ENCODE measurements at places on chromosomes 1 and 21.
A peak's percentile ranks its signal among the peaks of the same experiment; 100 is the strongest.

DNA sequence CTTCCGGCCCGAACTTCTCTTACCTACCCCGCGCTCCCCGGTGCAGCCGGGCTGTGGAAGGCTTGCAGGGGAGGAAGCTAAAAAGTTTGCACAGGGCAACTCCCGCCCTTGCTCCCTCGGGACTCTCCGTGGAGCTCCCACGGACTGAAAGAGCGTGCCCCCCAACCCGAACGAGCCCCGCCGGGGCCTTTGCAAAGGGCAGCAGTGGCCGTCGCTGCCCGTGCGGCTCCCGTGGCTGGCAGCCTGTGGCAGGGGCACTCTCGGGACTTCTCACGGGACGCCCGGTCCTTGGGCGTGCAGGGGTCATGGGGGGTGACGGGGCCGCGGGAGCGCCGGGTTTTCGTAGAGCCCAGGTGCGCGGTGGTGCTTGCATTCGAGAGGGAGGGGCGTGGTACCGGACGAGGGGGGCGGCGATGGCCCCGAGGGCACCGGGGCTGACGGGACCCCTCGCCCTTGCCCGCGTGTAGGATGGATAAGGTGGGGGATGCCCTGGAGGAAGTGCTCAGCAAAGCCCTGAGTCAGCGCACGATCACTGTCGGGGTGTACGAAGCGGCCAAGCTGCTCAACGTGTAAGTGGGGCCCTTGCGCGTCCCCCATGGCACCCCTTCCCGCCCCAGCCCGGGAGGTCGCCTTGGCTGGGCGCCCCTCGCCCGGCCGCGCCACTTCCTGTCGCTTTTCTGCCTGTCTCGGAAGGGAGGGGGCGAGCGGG is 711 bp downstream of the GADD45A start:
- peak; percentile 56 for DNase-seq

DNA sequence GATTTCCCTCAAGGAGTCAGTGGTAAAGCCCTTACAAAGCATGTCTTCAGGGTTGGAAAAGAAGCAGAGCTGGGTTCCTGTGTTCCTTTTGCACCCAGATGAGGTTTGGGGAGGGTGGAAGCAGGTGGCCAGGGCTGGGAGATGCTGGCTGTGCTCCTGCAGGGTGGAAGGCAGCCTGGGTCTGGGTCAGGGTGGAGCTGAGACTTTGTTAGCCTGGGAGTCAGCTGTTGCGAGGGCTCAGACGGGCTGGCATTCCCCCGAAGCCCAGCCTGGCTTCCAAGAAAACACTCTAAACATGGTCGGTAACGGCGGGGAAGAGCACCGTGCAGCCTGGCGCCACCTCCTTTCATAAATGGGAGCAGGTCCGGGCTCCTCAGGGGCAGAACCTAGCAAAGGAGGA is 43.7 kb upstream of the EPS8L3 start:
- no peak for DNase-seq

DNA sequence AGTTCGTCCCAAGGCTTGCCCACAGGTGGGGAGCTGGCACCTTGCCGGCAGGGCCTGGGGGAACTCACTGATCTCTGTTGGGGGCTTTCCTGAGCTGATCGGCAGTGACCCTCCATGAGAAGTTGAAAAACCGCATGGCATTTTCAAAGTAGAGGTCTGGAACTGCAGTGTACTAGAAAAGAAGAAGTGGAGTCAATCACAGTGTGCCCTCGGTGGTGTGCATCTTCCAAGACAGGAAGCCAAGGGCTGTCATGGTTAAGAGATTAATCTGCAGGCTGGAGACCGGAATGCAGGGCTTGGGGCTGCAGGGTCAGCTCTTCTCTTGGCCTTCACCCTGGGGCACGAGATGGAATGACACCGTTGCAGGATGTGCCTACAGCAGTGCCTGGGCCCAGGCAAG is 56.8 kb downstream of the ECE1 start:
- no peak for DNase-seq

- DNase-seq, result no peak
Measured at GRCh38 chr1:209567698-209568175, 15.8 kb upstream of the CAMK1G start.

GRCh38 chr1:205293350-205294074 is 28.0 kb downstream of the NUAK2 start:
- no peak for DNase-seq

- DNase-seq, result no peak
Measured at GRCh38 chr1:42322577-42322976, 12.5 kb downstream of the FOXJ3 start.

DNA sequence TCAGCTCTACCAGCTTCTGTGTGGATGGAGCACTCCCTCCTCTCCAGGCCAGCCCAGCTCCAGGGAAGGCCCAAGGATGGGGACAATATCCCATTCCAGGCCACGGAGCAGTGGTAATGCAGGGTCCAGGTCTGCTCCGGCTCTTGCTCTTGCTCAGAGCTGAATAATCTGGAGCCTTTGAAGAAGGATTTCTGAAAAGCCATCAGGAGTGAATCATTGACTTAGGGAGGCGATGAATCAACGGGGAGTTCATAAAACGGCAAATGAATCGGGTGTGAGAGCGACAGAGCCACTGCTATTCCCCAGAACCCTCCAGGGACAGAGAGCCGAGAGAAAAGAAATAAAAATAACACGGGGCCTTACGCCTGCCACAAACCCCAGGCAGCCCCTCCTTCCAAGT is 7.7 kb downstream of the POU3F1 start:
- no peak for DNase-seq

DNA sequence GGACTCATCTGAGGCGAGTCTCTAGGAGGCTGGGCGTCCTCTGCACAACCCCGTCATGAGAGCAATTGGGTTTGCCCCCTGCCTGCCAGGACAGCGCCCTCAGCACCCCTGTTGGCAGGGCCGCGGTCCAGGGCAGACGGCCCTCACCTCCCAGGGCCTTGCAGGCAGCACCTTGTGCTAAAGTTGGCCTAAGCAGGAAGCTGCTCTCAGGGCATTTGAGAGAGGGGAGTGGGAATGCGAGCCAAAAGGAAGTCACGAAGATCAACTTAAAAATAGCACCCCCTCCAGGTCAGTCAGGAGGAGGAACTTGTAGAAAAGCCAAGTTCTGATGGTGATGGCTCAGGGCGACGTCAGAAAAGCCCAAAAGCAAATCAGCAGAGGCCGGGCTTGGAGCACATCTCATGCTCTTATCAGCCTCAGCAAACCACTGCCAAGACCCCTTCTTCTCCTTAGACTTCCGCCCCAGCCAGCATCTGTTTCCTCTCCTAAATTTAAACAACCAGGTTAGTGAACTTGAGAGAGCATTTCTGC is 12.6 kb upstream of the ADORA3 start:
- no peak for DNase-seq

- DNase-seq, result no peak
Measured at GRCh38 chr1:223374064-223374610, 10.2 kb upstream of the SUSD4 start.

- no peak for DNase-seq
Measured at GRCh38 chr1:218712677-218713076, 367.5 kb downstream of the TGFB2 start.

DNA sequence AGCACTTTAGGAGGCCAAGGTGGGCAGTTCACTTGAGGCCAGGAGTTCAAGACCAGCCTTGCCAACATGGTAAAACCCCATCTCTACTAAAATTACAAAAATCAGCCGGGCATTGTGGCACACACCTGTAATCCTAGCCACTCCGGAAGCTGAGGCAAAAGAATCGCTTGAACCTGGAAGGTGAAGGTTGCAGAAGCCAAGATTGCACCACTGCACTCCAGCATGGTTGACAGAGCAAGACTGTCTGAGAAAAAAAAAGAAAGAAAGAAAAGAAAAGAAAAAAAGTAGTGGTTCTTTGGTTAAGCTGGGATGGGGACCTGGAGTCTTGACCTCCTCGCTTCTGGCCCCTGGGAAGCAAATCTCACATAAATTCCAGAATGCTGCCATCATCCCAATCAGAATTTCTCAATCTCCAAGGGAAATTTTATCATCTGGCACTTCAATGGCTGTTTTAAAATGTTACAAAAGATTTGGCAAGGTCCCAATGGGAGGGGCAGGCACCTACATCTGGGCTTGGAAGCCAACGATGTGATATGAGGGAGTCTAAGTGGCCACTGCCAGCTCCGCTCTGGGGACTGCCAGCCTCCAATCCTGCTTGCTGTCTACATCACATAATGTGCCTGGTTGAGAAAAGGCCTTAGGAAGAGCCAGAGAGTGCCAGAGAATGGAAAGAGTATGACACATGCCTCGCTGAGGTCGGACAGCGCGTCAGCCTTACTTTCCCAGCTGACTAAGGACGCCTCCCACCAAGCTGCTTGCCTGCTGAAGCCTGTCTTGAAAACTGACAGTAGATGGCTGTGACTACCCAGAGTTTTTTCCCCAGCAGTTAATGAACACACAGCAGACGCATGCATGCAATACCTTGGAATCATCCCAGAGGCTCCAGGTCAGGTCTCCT is 42.1 kb upstream of the SRP9 start:
- DNase-seq, result no peak

DNA sequence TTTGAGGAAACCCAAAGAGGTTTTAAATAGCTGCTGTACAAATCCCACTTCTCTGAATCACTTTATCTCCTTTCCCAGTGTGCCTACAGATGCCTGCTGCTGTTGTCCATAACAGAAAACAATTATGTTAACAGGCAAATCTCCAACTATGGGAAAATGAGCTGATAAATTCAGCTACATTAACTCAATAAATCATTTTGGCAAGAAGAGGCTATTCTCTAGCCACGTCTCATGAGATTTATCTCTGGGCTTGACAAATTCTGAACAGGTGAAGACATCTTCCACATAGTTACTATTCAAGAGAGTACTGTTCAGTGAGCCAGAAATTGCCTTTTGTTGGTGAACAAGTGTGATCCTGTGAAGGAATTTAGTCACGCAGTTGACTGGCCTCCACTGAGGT is 327.1 kb upstream of the FMN2 start:
- DNase-seq, result no peak

DNA sequence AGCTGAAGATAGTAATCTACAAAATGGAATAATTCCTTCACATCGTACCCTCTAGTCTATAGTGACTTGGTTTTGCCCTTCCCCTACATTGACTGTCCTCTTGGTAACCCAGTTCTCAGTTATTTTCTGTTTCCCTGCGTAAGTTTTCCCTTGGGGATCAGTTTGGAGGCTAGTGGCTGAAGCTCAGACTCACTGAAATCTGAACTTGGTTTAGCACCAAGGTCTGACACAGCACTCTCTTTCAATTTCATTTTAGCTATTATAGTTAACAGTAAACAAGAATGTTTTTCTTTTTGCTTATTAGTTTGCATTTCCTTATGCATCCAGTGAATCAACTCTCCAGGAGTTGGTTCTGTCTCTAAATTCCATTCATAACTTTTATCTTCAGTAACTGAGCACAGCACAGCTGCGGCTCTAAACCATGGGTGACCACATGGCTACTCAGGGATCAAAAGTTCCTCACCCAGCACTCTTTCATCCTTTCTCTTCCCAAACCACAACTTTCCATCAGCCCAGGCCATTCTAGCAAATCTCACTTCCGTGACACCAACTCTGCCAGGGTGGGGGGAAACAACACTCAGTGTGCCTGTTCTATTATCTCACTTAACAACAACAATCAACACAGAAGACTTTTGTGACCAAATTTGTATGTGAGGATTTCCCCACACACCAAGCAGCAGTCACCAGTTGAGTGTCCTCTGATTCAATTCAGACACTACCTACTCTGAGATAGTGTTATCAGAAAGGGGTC is 17.6 kb upstream of the IFI6 start:
- DNase-seq, result no peak

GRCh38 chr1:99627615-99628014 is 18.3 kb upstream of the PALMD start:
- DNase-seq, result no peak

Measured in effector memory CD4-positive, alpha-beta T cell (primary cell).